Melanocyte of skin (primary cell): ENCODE measurements at places on chromosomes 4 and X. TPM values are rescaled to one million over a fixed set of nuclear protein-coding genes. Genes with fewer than 3 reads are reported as not detected.

The ADRA2C gene
- under 0.01 and 0.36 TPM in 2 replicates for total RNA-seq

The ZFP42 gene
- total RNA-seq = 0.67 and 1.2 TPM in 2 replicates

The SERPINA7 gene
- total RNA-seq = not detected in 2 replicates

The NIPAL1 gene
- 0.31 and 1.7 TPM in 2 replicates for total RNA-seq

The NAT8L gene
- 2.4 and 5.1 TPM in 2 replicates for total RNA-seq

The PPP4R3C gene
- not detected in 2 replicates for total RNA-seq

The SSX4 gene
- total RNA-seq = 0.36 TPM in 1 of 2 replicates, not detected in the other

The CTSO gene
- 15.5 and 28.0 TPM in 2 replicates for total RNA-seq

The TNMD gene
- not detected in 2 replicates for total RNA-seq

The HSD17B10 gene
- total RNA-seq = 82.9 and 103 TPM in 2 replicates

The PCDH7 gene
- 16.3 and 29.0 TPM in 2 replicates for total RNA-seq
